Endothelial cell of umbilical vein (primary cell): ENCODE measurements at places on chromosomes 6 and 20. TPM values are rescaled to one million over a fixed set of nuclear protein-coding genes. Genes with fewer than 3 reads are reported as not detected.

OPRM1 gene
- not detected in 2 replicates for total RNA-seq

TCFL5 gene
- total RNA-seq, result 9.4 and 11.1 TPM in 2 replicates

COL9A3 gene
- 0.60 and 0.76 TPM in 2 replicates for total RNA-seq

AURKA gene
- total RNA-seq, result 56.9 and 57.6 TPM in 2 replicates

TREM2 gene
- not detected in 2 replicates for total RNA-seq

PRRT1 gene
- total RNA-seq, result 0.76 and 1.3 TPM in 2 replicates

DNA sequence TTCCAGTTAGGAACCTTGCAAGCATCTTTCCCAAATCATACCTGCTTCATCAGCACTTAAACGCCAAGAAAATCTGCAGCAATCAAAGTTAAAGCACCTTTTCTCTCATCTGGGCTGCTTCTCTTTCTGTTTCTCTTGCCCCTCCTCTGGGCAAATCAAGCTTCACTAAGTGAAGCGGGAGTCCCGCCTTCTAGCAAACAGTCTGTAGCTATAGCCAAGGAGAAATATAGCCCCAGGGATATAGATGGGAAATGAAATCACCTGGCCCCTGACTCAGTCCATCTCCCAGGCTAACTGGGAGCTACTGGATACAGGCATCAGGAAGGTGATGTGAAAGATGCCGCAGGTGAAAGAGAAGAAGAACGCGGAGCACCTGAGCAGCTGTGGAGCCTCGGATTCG, 481.9 kb downstream of the C6orf118 start:
- no peaks in the 10 kb centered on the region for H3K27me3 ChIP-seq
- H3K4me3 ChIP-seq, result no peak overlapping the region
- no peaks in the 10 kb centered on the region for H3K4me1 ChIP-seq

- no peak for DNase-seq
- H3K36me3 ChIP-seq, result no peaks in the 10 kb centered on the region
- H3K4me1 ChIP-seq, result no peaks in the 10 kb centered on the region
- no peak overlapping the region for H3K4me3 ChIP-seq
Measured at GRCh38 chr6:108837236-108837971, 10.8 kb upstream of the ARMC2 start.

- no peak overlapping the region for H3K27ac ChIP-seq
- H3K27me3 ChIP-seq, result no peaks in the 10 kb centered on the region
- no peak overlapping the region for H3K4me3 ChIP-seq
- peaks cover 2% of the 10 kb centered on the region for H3K36me3 ChIP-seq
- no peaks in the 10 kb centered on the region for H3K4me1 ChIP-seq
Measured at GRCh38 chr6:41799559-41799911, 12.0 kb downstream of the TOMM6 start.

DNA sequence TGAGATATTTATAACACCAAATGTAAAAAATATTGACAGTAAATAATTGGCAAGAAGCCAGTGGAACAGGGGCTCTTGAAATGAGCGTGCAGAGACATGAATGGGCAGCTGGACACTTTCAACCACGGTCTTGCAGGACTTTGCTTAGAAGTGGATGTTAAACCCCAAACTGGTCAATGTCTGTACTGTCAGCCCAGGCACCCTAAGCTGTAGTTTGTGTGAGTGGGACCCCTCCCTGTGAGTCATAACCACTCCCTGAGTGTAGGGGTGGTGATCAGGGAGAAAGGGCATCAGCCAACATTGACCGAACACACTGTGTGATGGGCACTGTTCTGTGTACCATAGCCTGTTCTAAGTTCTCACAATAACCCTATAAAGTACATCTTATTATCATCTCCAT, 108.6 kb downstream of the FIG4 start:
- no peaks in the 10 kb centered on the region for H3K27me3 ChIP-seq
- H3K27ac ChIP-seq, result no peak overlapping the region

GRCh38 chr6:163085426-163085825, 329.1 kb upstream of the QKI start:
- no peaks in the 10 kb centered on the region for H3K4me1 ChIP-seq
- DNase-seq, result no peak
- no peak overlapping the region for H3K27ac ChIP-seq
- no peak overlapping the region for H3K4me3 ChIP-seq

- no peaks in the 10 kb centered on the region for H3K4me1 ChIP-seq
- H3K27ac ChIP-seq, result no peak overlapping the region
Measured at GRCh38 chr20:8795404-8795803, 273.5 kb upstream of the PLCB4 start.

GRCh38 chr20:53028337-53029007, 56.3 kb downstream of the TSHZ2 start:
- H3K27ac ChIP-seq, result no peak overlapping the region
- H3K4me3 ChIP-seq, result no peak overlapping the region
- no peak for DNase-seq
- H3K36me3 ChIP-seq, result no peaks in the 10 kb centered on the region

- no peak for DNase-seq
- no peaks in the 10 kb centered on the region for H3K27me3 ChIP-seq
- no peaks in the 10 kb centered on the region for H3K36me3 ChIP-seq
- H3K4me3 ChIP-seq, result no peak overlapping the region
- H3K4me1 ChIP-seq, result no peaks in the 10 kb centered on the region
- H3K27ac ChIP-seq, result no peak overlapping the region
Measured at GRCh38 chr20:19473216-19473921, 260.9 kb downstream of the SLC24A3 start.

GRCh38 chr20:59831916-59832270, 101.5 kb downstream of the SYCP2 start:
- H3K27ac ChIP-seq, result no peak overlapping the region
- no peak for DNase-seq
- no peak overlapping the region for H3K4me3 ChIP-seq
- no peaks in the 10 kb centered on the region for H3K36me3 ChIP-seq

- no peaks in the 10 kb centered on the region for H3K4me1 ChIP-seq
- DNase-seq, result no peak
- H3K27me3 ChIP-seq, result no peaks in the 10 kb centered on the region
- H3K4me3 ChIP-seq, result no peak overlapping the region
- no peak overlapping the region for H3K27ac ChIP-seq
- H3K36me3 ChIP-seq, result no peaks in the 10 kb centered on the region
Measured at GRCh38 chr6:167396659-167397490, 72.0 kb downstream of the TTLL2 start.

- H3K36me3 ChIP-seq, result no peaks in the 10 kb centered on the region
- no peaks in the 10 kb centered on the region for H3K27me3 ChIP-seq
- H3K4me1 ChIP-seq, result no peaks in the 10 kb centered on the region
- no peak overlapping the region for H3K4me3 ChIP-seq
- H3K27ac ChIP-seq, result no peak overlapping the region
- no peak for DNase-seq
Measured at GRCh38 chr6:11163932-11164331, 52.4 kb upstream of the ERVFRD-1 start.

- DNase-seq, result no peak
- H3K27me3 ChIP-seq, result no peaks in the 10 kb centered on the region
- no peaks in the 10 kb centered on the region for H3K4me1 ChIP-seq
- H3K4me3 ChIP-seq, result no peak overlapping the region
Measured at GRCh38 chr6:27406085-27406484, 17.5 kb downstream of the ZNF391 start.

DNA sequence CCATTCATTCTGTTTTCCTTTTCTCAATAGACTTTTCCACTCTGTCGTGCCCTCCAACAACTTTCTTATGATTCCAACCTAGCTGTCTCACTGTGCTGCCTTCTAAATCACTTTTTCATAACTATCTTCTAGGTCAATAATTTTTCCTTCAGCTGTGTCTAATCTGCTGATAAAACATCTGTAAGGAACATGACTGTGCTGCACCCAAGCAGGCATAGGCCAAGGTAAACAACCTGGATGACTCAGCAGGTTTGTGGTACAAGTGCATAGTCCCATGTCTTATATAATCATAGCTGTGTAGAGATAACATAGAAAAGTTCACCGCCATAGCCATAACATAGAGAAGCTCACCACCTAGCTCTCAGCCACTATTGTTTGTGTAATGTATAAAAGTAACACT, 332.3 kb downstream of the PLCB1 start:
- H3K4me3 ChIP-seq, result no peak overlapping the region
- no peaks in the 10 kb centered on the region for H3K4me1 ChIP-seq
- peak; percentile 8 for DNase-seq
- H3K36me3 ChIP-seq, result no peaks in the 10 kb centered on the region
- H3K27ac ChIP-seq, result no peak overlapping the region

- H3K27me3 ChIP-seq, result no peaks in the 10 kb centered on the region
- H3K27ac ChIP-seq, result no peak overlapping the region
- no peak for DNase-seq
Measured at GRCh38 chr6:94588301-94588700, 989.0 kb upstream of the MANEA start.

- DNase-seq, result no peak
- no peaks in the 10 kb centered on the region for H3K4me1 ChIP-seq
- H3K27ac ChIP-seq, result no peak overlapping the region
- H3K4me3 ChIP-seq, result no peak overlapping the region
- no peaks in the 10 kb centered on the region for H3K36me3 ChIP-seq
- peaks cover 90% of the 10 kb centered on the region for H3K27me3 ChIP-seq
Measured at GRCh38 chr6:108159981-108160380, 5.8 kb upstream of the NR2E1 start.

DNA sequence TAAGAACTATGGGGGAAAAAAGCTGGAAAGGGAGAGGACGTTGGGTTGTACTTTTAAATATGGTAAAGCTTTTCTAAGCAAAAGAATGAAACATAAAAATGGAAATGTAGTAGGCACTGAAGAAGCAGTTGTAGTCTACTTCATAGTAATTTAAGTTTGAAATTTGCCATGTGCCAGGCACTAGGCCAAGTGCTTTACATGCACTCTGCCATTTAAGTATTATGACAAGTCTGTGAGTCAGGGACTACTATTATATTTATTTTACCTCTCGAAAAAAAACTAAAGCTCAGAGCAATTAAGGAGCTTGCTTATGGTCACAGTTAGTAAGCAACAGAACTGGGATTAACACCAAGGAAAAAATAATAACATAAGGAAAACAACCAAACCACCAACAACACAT, 257.8 kb downstream of the GMDS start:
- no peak overlapping the region for H3K27ac ChIP-seq
- H3K4me3 ChIP-seq, result no peak overlapping the region
- no peaks in the 10 kb centered on the region for H3K4me1 ChIP-seq
- H3K36me3 ChIP-seq, result no peaks in the 10 kb centered on the region
